Mucosa of descending colon (tissue), 3 donors: ENCODE measurements at places on chromosomes 5 and 9.

- DNase-seq, result no peak
These were observed 21.1 kb downstream of the AQP7 start for GRCh38 chr9:33381231-33381791.

DNA sequence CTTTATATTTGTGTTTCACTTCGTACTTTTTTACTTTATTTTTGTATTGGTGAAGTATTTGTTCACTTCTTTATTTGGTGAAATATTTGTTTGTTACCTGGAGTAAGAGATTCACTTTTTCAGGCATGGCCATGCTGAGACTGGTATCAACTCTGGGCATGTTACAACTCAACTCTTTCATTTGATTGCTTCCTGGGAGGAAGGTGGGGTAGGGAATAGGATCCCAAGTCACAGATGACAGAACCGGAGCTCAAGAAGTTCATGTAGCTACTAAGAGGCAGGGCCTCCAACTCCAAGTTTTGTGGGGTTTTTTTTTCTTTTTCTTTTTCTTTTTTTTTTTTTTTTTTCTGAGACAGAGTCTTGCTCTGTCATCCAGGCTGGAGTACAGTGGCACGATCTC lies 6.1 kb upstream of the ADGRD2 start:
- no peak for DNase-seq

DNA sequence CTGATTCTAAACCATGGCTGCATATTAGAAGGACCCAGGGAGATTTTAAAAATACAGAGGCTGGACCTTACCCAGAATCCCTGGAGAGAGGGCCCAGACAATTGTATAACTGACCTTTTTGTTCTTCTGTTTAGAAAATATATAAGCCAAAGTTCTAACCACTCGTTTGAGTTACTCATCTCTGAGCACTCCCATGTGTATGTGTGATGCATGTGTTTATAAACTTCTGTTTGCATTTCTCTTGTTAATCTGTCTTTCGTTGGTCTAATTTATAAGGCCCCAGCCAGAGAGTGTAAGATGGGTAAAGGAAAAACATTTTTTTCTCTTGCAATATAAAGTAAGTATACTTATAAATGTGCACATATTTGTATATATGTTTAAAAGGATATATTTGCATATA lies 443.9 kb downstream of the ZNF608 start:
- no peak for DNase-seq

DNA sequence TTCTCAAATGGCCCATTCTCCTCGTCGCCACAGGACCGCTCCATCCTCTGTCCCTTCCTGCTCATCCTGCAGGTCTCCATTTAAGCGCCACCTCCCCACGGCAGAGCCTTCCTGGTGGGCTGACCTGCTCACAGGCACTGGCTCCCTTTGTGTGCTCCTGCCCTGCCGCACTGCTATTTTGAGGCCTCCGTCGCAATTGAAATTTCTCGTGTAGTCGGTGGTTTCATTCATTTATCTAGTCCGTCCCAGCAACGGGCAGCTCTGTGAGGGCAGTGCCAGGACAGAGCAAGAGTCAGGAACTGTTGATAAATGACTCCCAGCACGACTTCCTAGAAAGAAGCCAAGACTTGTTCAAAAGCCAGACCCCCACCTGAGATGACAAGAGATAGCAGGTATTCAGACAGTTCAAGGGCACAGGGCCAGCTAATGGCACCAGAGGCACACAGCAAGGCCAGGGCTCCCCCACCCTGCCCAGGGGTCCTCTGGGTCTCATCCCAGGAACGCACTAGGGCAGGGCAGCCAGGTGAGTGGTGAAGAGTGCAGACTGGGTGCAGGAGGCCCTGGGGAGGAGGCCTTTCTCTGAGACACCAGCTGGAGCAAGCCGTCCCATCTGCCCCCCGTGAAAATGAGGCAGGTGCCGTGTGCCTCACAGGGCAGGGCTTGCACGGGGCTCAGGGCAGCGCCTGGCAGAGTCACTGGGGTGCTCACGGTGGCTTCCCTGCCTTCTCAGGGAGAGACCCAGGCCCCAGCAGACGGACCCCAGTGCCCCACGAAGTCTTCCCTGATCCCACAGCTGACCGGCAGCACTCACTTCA lies 36.9 kb downstream of the FAM78A start:
- DNase-seq, result no peak
